Right atrium auricular region (tissue), 2 donors: ENCODE measurements at places on chromosomes 5 and 9. TPM values are rescaled to one million over a fixed set of nuclear protein-coding genes. Genes with fewer than 3 reads are reported as not detected.

PCA3 gene
- total RNA-seq, result not detected

SHOC1 gene
- total RNA-seq, result not detected

NTRK2 gene
- 11.9 TPM for total RNA-seq

LHX6 gene
- total RNA-seq, result 2.8 TPM

HTR4 gene
- 7.9 TPM for total RNA-seq

LOX gene
- 11.6 TPM for total RNA-seq
